ENCODE measurements at places on chromosomes 2 and 18.

GRCh38 chr18:43751203-43751602 is 473.9 kb upstream of the SYT4 start:
- DNase-seq: no peak

GRCh38 chr2:184890311-184890710 is 292.0 kb downstream of the ZNF804A start:
- DNase-seq: no peak

DNA sequence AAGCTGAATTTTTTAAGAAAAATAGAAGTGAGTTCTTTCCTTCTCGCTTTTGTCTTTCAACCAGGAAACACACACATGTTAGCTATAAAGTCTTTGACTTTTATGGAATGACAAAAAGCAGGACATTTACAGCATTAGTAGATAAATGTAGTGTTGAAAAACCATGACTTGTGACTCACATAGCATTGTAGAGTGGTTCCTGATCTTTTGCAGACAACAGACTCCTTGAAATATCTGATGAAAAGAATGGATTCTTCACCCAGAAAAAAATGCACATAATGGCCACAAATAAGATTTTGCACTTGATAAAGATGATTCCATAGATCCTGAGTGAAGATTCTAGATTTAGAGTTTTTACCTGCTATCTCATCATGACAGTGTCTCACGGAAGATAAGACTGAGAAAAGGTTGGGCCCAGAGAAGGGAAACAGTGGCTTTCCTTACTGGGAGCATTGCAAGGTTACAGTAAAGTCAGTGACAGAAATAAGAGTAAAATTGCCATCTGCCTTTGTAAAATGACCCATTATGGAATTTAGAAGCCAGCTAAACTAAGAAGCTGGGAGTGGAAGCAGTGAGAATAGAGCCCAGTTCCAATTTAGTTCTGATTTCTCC is 14.0 kb downstream of the SMARCAL1 start:
- DNase-seq: no peak

GRCh38 chr2:236051351-236051750 is 116.8 kb downstream of the GBX2 start:
- no peak for DNase-seq

GRCh38 chr18:48540251-48541025 is 1.6 kb downstream of the CTIF start:
- peak; percentile 59 for DNase-seq

- no peak for DNase-seq
These were observed 53.9 kb downstream of the PRKRA start for GRCh38 chr2:178397002-178397605.

GRCh38 chr2:37809931-37810570 is 115.0 kb upstream of the RMDN2 start:
- no peak for DNase-seq

- no peak for DNase-seq
These were observed 30.9 kb upstream of the NAB1 start for GRCh38 chr2:190618030-190618429.

GRCh38 chr2:25232248-25232825 is 64.0 kb upstream of the POMC start:
- no peak for DNase-seq

GRCh38 chr2:62188416-62188815 is 7.5 kb upstream of the B3GNT2 start:
- no peak for DNase-seq

All from activated CD4-positive, alpha-beta T cell treated with anti-CD3 and anti-CD28 coated beads, Interleukin-2, amount 50 U/mL, for 4 hours (primary cell).